ENCODE measurements at places on chromosomes 12 and 14.
A peak's percentile ranks its signal among the peaks of the same experiment; 100 is the strongest.

GRCh38 chr14:24508155-24508840, at the start of gene CMA1:
TSS of gene CMA1 (minus strand) at chr14:24508265. CDS start at chr14:24508235, 30 bp downstream.
- no peak for DNase-seq

GRCh38 chr12:84955298-84955697, 42.7 kb upstream of the SLC6A15 start:
- DNase-seq = no peak

GRCh38 chr12:39860695-39861094, 241.1 kb upstream of the ABCD2 start:
- DNase-seq = no peak

GRCh38 chr14:101593411-101594238, 32.3 kb downstream of the DIO3 start:
- no peak for DNase-seq

- peak; percentile 52 for DNase-seq
Observed at GRCh38 chr12:29317556-29318363, 63.2 kb downstream of the ERGIC2 start.

DNA sequence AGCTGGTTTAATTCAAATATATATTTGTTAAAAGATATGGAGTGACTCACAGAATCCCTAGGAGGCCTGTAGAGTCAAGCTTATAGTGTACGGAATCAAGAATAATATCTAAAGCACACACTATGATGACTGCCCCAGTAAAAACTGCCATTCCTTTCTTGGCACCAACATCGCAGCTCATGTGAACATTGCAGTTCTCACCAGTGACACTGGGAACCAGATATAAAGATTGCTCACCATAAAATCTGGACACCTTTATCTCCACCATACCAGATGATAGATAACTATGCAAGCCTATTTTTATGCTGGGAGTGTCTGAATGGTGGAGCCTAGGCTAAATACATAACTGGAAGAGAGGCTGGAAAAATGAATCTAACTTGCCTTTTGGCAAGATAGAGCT, 463.9 kb upstream of the TBX3 start:
- no peak for DNase-seq

- no peak for DNase-seq
Observed at GRCh38 chr12:19217446-19217845, 87.9 kb downstream of the PLEKHA5 start.

DNA sequence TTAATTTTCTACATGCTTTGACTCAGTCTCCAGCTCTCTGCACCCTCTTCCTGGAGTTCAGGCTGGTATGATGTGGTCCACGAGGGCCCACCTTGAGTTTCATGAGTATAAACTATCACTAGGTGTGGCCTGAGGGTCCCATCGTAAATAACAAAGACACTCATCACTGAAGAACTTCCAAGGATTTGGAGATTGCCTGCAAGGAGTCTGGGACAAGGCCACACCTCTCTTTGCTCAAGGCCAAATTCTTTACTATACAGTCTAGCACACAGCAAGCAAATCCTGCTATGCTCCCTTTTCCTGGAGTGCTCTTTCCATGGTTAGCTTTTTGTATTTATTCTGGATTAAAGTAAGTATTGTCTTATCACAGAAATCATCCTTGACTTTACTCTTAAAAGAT, 271.9 kb downstream of the SLC16A7 start:
- DNase-seq = no peak

GRCh38 chr12:107126796-107127481, 33.6 kb upstream of the CRY1 start:
- no peak for DNase-seq

DNA sequence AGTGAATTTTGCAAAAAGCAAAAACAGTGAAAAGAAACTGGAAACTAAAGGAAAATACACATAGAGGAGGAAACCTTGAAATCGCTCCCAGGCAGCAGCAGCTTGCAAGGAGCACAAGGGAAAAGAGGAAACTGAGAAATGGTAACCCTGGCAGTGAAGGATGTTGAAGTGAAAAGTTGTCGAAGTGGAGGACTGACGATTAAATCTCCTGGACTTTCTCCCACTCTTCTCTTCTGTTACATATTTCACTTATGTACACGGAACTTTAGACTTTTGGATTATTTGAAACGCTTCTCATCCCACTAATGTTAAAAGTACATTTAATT, 388.8 kb upstream of the USP15 start:
- no peak for DNase-seq

DNA sequence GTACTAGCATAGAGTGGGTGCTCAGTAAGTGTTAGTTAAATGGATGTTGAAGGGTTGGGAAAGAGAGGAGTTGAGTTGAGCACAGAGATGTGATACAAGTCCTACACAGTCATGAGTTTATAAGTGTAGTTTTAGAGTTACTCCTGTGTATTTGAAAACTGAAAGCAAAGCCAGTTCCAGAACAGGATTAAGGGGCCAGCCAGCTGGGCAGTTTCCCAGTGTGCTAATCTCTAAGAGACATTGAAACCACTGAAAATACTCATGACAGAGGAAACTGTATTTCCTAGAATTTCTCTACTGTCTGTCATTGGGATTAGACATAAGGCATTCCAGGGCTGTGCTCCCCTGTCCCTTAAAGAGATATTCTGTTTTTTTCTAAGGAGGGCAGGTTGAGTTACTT, 101.0 kb downstream of the DERA start:
- peak; percentile 91 for DNase-seq

Measured in femur (tissue), 1 donor.